ENCODE measurements at places on chromosomes 4 and X.

- no peak for DNase-seq
Observed at GRCh38 chr4:184347251-184348239, 126.8 kb downstream of the IRF2 start.

GRCh38 chr4:26052663-26053541 is 138.9 kb downstream of the SMIM20 start:
- DNase-seq: no peak

DNA sequence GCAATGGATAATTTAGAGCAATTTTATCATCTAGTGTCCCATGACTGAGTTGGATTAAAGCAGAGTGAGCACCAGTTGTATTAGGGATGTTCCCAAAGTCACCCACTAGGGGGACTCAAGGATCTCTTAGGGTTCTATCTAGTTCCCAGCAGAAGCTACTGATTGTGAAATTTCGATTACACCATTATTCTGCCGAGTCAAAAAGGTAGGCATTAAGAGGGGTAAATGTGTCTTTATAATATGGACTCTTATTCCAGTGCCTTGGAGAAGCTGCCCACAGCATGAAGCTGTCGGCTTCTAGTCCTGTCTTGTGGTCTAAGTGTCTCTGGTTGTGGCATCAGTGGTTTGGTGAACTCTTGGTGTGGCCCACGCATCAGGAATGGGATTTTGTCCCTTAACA is 53.3 kb downstream of the RGS12 start:
- DNase-seq: no peak

- no peak for DNase-seq
Observed at GRCh38 chrX:31268359-31268758, 196.5 kb upstream of the FTHL17 start.

GRCh38 chr4:8108261-8108660 is 50.4 kb downstream of the ABLIM2 start:
- DNase-seq: no peak

GRCh38 chr4:76772498-76773106 is 125.3 kb downstream of the SOWAHB start:
- no peak for DNase-seq

- no peak for DNase-seq
Observed at GRCh38 chr4:138669479-138670315, 345.9 kb upstream of the NOCT start.

DNA sequence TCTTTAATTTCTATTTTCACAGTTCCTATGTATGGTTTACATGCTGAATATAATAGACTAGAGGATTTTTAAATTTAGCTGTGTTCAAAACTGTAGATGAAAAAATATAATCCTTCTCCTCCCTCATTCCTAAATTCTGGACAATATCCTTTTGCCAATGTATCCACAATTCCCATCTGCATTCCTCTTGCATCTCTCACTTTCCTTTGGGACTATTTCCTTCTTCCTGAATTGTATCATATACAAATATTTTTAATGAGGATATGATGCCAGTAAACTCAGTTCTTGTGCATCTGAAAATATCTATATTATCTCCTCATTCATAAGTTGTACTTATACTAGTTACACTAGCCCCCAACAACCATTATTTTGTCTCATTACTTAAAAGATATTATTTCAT is 46.7 kb downstream of the DDX60L start:
- DNase-seq: no peak

GRCh38 chr4:57051095-57051494 is 59.1 kb downstream of the IGFBP7 start:
- no peak for DNase-seq

DNA sequence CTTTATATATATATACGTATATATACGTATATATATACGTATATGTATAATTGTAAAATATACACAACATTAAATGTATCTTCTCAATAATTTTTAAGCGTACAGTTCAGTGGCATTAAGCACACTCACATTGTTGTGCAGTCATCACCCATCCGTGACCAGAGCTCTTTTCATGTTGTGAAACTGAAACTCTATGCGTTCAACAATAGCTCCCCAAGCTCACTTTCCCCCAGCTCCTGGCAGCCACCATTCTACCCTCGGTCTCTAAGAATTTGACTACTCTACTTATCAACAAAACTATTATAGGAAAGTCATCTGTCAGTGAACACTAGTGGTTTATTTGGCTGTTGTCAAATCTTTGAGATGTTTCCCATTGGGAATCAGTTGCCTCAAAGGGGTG is 621.8 kb upstream of the GALNT7 start:
- DNase-seq: no peak

DNA sequence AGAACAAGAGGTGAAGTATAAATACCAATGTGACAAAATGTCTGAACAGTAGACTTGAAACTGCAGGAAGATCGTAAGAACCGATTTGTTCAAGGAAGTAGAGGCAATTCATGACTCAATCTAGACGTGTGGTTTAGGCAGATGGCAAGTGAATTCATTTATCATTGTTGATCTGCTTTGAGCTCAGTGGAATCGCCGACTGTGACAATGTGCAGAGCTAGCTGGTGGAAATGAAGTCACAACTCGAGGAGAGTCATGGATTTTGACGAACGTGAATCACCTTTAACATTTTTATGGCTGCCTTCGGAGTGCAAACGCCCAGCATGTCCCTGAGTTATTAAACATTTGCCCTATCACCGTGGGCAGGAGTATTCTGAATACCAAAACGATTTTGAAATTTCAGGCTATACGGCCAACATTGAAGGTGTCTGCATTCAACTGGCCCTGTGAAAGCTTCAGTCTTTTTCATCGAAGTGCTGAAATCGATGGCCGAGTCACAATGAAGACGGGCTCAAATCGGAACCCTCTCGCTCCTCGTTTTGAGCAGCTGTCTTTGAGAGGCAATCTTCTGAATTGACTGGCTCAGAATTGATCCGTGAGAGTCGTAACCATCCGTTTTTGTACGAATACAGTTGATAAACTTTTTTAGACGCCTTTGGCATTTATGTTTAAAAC is 689 bp upstream of the OGT start:
- DNase-seq: no peak

DNA sequence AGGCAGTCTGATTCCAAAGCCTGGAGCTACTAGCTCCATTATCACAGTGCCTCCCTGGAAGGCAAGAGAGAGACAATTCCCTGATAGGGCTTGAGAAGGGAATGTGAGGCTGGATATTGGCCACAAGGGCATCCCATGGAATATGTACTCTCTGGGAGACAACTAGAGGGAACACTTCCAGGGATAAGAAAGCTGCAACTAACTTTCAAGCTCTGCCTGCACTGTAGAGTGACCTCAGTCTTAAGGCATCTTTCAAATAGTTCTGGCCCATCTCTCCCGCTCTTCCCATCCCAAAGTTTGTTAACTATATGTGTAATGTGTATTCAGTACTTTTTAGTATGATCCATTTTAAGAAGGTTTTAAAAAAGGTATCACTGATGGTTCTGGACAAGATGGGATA is 13.1 kb upstream of the RNF212 start:
- DNase-seq: peak; percentile 19

- no peak for DNase-seq
Observed at GRCh38 chr4:55608591-55608990, 16.5 kb upstream of the PDCL2 start.

GRCh38 chr4:153151535-153152455 is 52.4 kb upstream of the TRIM2 start:
- DNase-seq: no peak

- DNase-seq: no peak
Observed at GRCh38 chr4:185204238-185204910, 574 bp upstream of the CFAP97 start.

GRCh38 chr4:7132249-7132648 is 60.1 kb upstream of the SORCS2 start:
- no peak for DNase-seq

DNA sequence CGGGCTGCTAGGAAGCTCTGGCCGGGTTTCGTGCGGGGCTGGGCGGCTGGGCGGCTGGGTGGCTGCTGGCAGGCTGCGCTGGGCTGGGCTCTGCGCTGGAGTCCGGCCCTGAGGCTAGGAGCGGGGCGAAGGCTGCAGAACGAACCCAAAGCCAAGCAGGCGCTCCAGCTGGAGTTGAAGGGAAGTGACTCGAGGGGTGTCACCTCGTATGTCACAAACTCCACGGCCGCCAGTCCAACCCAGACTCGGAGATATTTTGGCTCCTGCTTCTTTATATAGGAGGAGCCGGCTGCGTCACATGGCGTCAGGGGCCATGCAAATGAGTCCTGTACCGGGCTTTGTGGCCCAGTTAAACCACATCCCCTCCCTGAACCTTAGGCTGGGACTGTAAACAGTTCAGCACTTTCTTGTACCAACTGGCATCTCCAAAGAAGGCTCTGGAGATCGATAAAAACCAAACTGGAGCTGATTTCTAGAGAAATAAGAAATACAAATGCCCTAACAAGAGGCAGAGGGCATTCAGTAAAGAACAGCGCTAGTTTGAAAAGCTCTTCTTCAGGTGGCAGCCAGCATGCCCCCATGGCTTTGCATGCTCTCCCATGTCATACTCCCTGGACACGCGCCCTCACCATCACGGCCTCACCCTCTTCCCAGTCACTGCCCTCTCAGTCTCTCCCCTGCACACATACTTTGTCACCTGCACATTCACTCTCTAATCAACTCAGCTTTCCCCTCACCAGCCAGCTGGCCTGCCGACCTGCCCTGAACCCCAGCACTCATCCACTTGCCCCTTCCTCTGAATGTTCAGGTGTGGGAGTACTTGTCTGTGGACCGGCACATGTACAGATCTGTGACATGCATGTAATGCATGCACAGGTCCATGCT is 58.5 kb downstream of the TSC22D3 start:
- peak; percentile 45 for DNase-seq

DNA sequence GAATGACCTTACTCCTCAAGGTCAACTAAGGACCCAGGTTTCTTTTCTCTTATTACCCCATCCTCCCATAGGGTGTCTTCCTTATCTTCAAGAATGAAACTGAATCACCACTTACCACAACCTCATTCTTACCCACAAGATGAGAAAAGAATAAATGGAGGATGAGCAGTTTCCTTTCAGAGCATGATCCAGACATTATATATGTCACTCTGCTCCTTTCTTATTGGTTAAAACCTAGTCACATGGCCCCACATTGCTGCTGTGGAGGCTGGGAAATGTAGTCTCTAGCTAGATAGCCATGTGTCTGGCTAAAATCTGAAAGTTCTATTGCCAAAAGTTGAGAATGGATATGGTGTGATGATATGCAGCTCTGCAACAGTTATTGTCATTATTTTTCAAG is 62.4 kb upstream of the RAI2 start:
- DNase-seq: no peak

DNA sequence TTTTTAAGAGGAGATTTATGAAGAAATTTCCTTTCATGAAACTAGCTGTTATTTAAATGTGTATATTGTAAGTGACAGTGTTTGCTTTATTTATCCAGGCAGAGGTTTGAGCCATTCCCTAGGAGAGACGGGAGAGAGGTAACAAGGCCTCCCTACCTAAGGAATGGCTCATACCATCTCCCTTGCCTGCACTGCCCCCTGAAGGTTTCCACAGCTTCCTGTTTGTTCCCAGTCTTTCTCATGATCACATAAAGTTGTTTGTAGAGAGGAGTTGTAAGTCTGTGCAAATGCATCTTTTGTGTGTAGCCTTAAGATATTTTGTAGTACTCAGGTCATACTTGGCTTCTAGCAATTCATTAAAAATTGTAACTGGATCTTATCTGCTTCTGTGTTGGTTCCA is 1504.5 kb upstream of the PCDH10 start:
- no peak for DNase-seq

DNA sequence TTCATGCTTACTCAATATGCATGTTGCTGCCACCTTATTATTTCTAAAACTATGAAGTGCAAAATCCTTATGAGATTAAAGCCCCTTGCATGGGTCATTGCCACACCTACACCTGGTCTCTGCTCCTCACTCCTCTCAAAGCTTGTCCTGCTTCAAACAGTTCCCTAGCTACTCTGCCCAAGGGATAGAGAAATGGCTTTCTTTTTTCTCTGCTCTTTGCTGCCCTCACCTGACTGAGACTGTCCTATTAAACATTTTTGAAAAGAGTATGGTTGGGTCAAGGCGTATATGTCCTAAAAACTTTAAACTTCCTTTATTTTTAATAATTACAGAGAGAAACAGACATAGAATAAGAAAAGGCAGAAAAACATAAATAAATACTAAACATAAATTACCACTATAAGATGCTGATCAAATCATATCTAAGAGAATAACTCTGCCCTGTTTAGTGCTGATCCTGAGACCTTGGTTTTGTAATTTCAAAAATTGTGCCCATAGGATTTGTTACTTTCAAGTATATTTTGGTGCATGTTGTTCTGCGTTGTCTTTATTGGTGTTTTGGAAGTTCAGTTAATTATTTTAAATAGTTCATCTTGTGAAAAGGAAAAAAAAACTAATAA is 704.9 kb upstream of the PABPC4L start:
- DNase-seq: no peak

DNA sequence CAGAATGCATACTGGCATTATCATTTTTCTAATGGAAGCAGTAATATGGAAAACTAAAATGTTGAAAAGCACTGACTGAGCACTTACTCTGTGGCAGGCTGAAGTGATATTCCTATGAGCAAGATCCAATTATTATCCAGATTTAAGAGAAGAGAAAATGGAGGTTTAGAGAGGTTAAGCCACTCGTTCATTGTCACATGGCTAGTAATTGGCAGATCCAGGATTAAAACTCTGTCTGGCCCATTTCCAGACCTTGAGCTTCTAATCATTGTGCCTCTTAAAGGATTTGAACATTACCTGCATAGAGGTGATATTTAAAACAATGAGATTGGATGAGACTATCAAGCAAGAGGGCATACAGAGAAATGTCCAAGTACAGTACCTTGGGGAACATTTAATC is 80.6 kb downstream of the MFAP3L start:
- no peak for DNase-seq

GRCh38 chrX:20177093-20177492 is 35.5 kb upstream of the EIF1AX start:
- DNase-seq: no peak

GRCh38 chr4:74166818-74167217 is 8.9 kb downstream of the MTHFD2L start:
- no peak for DNase-seq

DNA sequence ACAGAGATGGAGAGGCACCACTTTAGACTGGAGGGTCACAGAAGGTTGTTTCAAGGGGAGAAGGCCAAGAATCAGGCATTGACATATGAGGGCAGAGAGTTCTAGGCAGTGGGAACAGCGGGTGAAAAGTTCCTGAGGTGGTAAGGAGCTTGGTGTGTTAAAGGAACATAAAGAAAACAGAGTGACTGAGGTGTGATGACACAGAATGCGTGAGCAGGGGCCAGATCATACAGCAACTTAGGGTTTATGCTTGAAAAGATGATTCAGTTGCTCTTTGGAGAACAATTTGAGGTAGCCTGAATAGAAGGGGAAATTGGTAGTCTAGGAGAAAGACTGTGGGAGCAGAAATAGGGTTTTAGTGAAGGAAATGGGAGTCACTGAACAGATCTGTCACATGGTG is 179.2 kb downstream of the AMELX start:
- no peak for DNase-seq

Data from GM04503 (cell line).